Stomach (tissue), 19 donors: ENCODE measurements at places on chromosomes 12 and 14.

- H3K4me1 ChIP-seq = no peaks in the 10 kb centered on the region
- no peak for DNase-seq
- no peaks in the 10 kb centered on the region for H3K27me3 ChIP-seq
- no peaks in the 10 kb centered on the region for H3K36me3 ChIP-seq
- H3K27ac ChIP-seq = no peak overlapping the region
These were observed 600.2 kb downstream of the TRHDE start for GRCh38 chr12:72872238-72872887.

GRCh38 chr14:103016594-103016993, 40.8 kb downstream of the CDC42BPB start:
- peaks cover 50% of the 10 kb centered on the region for H3K4me1 ChIP-seq
- H3K27me3 ChIP-seq = no peaks in the 10 kb centered on the region
- no peak overlapping the region for H3K27ac ChIP-seq
- no peak overlapping the region for H3K4me3 ChIP-seq
- H3K36me3 ChIP-seq = peaks cover 3% of the 10 kb centered on the region

GRCh38 chr12:109329686-109330085, 18.0 kb upstream of the MYO1H start:
- H3K27me3 ChIP-seq = no peaks in the 10 kb centered on the region
- H3K4me1 ChIP-seq = no peaks in the 10 kb centered on the region
- no peak overlapping the region for H3K27ac ChIP-seq

GRCh38 chr14:95361373-95362137, 41.8 kb upstream of the CLMN start:
- H3K27ac ChIP-seq = no peak overlapping the region
- H3K4me1 ChIP-seq = peaks cover 18% of the 10 kb centered on the region
- peaks cover 5% of the 10 kb centered on the region for H3K27me3 ChIP-seq

DNA sequence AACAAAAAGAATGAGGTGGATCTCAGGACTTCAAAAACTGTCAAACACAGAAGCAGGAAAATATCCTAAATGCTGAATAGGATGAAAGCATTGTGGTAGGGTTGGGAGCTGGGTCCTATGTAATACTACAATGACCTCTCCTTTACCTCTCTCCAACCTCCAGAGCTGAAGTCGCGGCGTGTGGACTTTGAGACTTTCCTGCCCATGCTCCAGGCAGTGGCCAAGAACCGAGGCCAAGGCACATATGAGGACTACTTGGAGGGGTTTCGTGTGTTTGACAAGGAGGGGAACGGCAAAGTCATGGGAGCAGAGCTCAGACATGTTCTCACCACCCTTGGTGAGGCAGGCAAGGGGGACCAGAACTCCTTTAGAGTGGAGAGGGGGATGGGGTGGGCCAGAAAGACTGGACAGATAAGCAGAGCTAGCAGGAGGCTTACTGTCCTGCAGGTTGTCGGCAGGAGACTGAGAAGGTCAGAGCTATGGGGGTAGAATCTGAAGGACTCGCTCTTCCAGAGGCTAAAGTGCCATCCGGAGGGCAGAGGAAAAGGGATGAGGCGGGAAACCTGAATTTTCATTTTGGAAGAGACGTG, 2.8 kb upstream of the MYL6 start:
- H3K27me3 ChIP-seq = no peaks in the 10 kb centered on the region
- peaks cover 24% of the 10 kb centered on the region for H3K4me1 ChIP-seq
- DNase-seq = no peak

DNA sequence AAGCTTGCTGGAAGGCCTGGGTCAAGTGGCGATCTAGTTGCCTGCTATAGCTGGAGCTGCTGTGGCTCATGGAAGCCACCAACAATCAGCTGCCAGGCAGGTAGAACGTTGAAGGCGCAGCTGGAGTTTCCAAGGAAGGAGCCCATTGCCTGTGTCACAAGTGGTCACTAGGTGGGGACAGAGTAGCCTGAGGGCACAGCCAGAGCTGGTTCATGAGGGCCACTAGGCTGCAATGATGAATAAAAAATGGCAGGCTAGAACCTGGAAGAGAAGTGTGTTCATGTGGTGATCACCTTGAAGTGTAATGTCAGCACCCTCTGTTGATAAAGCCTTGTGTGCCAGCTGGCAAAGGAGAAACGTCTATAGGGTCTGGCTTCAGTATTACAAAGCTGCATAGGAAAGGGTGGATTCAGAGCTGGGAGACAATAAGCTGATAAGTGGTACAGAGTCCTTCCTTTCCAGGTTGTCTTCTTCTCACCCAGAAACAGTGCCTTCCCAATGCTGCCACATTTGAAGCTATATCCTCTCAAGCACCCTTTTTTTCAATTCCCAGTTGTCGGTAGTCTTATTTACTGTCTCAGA, 165.8 kb downstream of the EMP1 start:
- no peaks in the 10 kb centered on the region for H3K4me1 ChIP-seq
- H3K27me3 ChIP-seq = no peaks in the 10 kb centered on the region
- DNase-seq = peak; percentile 80
- H3K36me3 ChIP-seq = no peaks in the 10 kb centered on the region
- no peak overlapping the region for H3K27ac ChIP-seq

- no peak overlapping the region for H3K27ac ChIP-seq
- no peak overlapping the region for H3K4me3 ChIP-seq
- peaks cover 63% of the 10 kb centered on the region for H3K36me3 ChIP-seq
- DNase-seq = no peak
- no peaks in the 10 kb centered on the region for H3K27me3 ChIP-seq
These were observed 92.7 kb upstream of the DNM1L start for GRCh38 chr12:32586390-32586789.

DNA sequence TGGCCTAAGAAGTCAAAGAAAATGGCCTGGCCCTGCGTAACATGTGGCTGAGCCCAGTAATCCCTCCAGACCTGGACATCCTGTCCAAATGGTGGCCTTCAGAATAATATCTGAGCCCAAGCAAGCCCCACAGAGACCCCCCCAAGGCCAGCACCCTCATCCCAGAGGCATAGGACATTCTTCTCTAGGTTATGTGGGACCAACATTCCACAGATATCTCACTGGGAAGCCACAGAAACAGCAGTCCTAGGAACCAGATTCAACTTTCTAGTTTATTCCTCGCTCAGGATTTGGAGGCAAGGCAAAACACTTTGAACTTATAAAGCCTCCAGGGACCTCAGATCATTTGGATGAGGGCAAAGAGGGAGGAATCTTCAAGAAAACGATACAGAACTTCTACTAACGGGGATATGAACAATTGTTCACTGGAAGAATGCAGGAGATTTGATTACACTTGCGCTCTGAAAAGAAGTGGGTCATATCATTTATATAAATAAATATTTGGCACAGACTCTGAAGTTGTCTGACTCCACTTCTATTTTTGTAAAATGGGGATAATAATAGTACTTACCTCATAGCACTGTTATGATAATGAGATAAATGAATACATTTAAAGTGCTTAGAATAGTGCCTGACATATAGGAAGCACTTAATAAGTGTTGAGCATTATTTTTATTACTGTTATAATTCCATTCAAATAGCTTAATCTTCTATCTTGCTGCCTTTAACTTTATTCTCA, 171.5 kb downstream of the NUAK1 start:
- H3K27me3 ChIP-seq = no peaks in the 10 kb centered on the region
- peak overlapping the region; percentile 41 for H3K27ac ChIP-seq
- no peak overlapping the region for H3K4me3 ChIP-seq
- no peak for DNase-seq

DNA sequence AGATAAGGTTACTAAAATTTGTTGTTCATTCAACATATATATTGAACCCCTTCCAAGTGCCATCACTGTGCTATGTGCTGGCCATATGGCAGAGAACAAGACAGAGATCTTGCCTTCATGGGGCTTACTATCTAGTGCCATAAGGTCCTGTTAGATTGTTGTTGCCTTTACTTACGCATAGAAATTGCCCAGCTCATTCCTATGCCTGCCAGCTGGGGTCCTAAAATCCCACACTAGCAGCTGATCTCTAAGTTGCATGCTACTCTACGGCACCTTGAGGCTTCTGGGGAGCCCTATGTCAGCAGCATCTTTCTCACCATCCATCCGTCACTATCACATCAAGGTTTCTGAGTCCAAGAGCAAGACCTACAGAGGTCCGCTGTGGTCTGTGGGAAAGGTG, 1.4 kb upstream of the KCNK10 start:
- H3K4me1 ChIP-seq = peaks cover 34% of the 10 kb centered on the region
- H3K27ac ChIP-seq = no peak overlapping the region
- no peak for DNase-seq
- H3K4me3 ChIP-seq = no peak overlapping the region
- peaks cover 80% of the 10 kb centered on the region for H3K27me3 ChIP-seq

GRCh38 chr12:75685617-75686225, 174.3 kb upstream of the KRR1 start:
- no peak for DNase-seq
- H3K27ac ChIP-seq = no peak overlapping the region
- H3K4me1 ChIP-seq = no peaks in the 10 kb centered on the region
- no peak overlapping the region for H3K4me3 ChIP-seq

- no peak for DNase-seq
- peaks cover 40% of the 10 kb centered on the region for H3K36me3 ChIP-seq
- no peaks in the 10 kb centered on the region for H3K4me1 ChIP-seq
- H3K4me3 ChIP-seq = no peak overlapping the region
These were observed 48.6 kb upstream of the CATSPERB start for GRCh38 chr14:91780452-91780851.

- no peaks in the 10 kb centered on the region for H3K36me3 ChIP-seq
- no peak overlapping the region for H3K27ac ChIP-seq
- no peak for DNase-seq
These were observed 5.7 kb downstream of the OR10A7 start for GRCh38 chr12:55226523-55226922.

GRCh38 chr14:65962952-65963351, 523.2 kb upstream of the CCDC196 start:
- DNase-seq = no peak
- no peak overlapping the region for H3K4me3 ChIP-seq
- H3K27me3 ChIP-seq = no peaks in the 10 kb centered on the region
- no peaks in the 10 kb centered on the region for H3K36me3 ChIP-seq
- no peaks in the 10 kb centered on the region for H3K4me1 ChIP-seq

GRCh38 chr12:78864403-78864869, at the start of gene SYT1:
Gene SYT1, plus strand, starts transcription at chr12:78864774.
- H3K27ac ChIP-seq = no peak within 1 kb of the TSS
- no peaks in the 10 kb centered on the region for H3K36me3 ChIP-seq
- DNase-seq = peak; percentile 86
- peaks cover 20% of the 10 kb centered on the region for H3K4me1 ChIP-seq

- no peak overlapping the region for H3K4me3 ChIP-seq
- DNase-seq = peak; percentile 94
- peaks cover 4% of the 10 kb centered on the region for H3K4me1 ChIP-seq
- no peaks in the 10 kb centered on the region for H3K36me3 ChIP-seq
These were observed 11.9 kb upstream of the TMEM119 start for GRCh38 chr12:108609537-108610335.

DNA sequence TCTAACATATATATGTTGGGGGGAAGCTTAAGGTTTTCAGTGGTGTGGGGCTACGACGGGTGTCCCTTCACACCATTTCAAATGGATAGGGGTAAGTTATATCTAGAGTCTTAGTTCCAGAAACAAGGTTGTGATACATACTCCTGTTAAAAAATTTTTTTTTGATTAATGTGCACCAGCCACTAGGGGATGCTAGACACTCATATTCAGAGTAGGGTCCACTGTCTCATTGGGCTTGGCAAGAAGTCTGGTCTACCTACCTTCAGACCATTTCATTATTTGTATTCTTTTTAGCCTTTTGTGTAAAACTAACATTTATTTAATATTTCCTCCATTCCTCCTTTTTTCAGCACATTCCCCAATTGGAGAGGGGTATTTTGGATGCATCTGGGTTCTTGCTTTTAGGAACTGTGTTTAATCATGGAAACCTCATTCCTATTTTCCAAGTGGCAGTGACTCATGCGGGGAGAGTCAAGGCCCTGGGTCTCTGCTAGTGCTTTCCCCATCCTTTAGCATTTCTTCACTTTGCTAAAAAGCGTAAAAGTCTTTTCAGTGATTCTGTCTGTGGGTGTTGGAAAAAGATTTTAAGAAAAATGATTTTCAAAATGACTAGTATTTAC, 33.4 kb downstream of the ANO4 start:
- H3K27me3 ChIP-seq = no peaks in the 10 kb centered on the region
- no peak for DNase-seq
- no peak overlapping the region for H3K4me3 ChIP-seq
- H3K27ac ChIP-seq = no peak overlapping the region
- no peaks in the 10 kb centered on the region for H3K36me3 ChIP-seq
- no peaks in the 10 kb centered on the region for H3K4me1 ChIP-seq

GRCh38 chr14:37122288-37122687, 50.1 kb downstream of the SLC25A21 start:
- no peaks in the 10 kb centered on the region for H3K36me3 ChIP-seq
- H3K4me3 ChIP-seq = no peak overlapping the region
- no peaks in the 10 kb centered on the region for H3K27me3 ChIP-seq

- H3K27me3 ChIP-seq = no peaks in the 10 kb centered on the region
- H3K4me3 ChIP-seq = no peak overlapping the region
- peak; percentile 53 for DNase-seq
- no peaks in the 10 kb centered on the region for H3K4me1 ChIP-seq
These were observed 28.6 kb upstream of the BLTP3B start for GRCh38 chr12:100171248-100171647.

- no peak for DNase-seq
- H3K4me3 ChIP-seq = no peak overlapping the region
- no peaks in the 10 kb centered on the region for H3K36me3 ChIP-seq
- H3K27ac ChIP-seq = no peak overlapping the region
- no peaks in the 10 kb centered on the region for H3K4me1 ChIP-seq
These were observed 30.9 kb upstream of the SYNDIG1L start for GRCh38 chr14:74456684-74457564.

DNA sequence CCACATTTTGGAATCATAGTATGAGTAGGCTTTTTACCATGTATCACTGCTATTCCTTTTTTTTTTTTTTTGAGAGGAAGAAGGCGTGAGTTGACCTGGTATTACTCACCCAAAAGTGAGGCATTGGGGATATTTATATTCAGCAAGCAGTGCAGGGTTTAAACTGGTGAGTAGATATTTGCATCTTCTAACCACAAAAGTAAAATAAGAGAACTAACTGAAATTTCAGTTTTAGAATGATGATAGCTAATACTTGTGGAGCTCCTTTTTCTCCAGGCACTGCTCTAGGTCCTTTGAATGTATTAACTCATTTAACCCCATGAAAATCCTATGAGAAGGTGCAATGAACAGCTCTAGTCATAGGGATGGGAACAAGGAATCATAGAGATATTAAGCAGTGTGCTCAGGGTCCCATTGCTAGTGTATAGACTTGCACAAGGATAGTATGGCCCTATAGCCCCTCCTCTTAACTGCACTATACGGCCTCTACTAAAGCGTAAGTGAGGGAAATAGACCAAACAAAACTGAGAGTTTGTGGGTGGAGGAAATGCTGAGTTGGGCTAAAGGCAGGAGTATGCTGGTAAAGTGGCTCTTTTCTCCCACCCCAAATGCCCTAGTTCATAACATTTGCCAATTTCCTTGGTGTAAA, 104.3 kb upstream of the MAX start:
- no peaks in the 10 kb centered on the region for H3K36me3 ChIP-seq
- H3K27me3 ChIP-seq = no peaks in the 10 kb centered on the region
- no peaks in the 10 kb centered on the region for H3K4me1 ChIP-seq
- no peak for DNase-seq

DNA sequence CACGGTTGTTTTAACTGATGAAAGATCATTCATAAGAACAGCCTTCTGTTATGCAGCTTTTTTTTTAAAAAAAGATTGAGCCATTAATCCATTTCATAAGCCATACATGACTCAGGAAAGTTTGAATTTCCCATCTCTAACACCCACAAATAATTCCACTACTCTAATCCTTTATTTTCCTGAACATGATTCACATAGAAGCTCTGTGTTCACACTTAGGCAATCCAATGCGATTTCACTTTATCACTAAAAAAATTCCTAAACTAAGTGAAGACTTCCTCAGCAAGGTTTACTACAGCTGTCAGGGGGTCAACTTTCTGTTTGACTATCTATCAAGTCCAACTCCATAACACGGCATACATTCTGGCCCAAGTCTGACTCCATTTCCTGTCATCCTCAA, 25.9 kb downstream of the PKP2 start:
- H3K27me3 ChIP-seq = no peaks in the 10 kb centered on the region
- no peak overlapping the region for H3K4me3 ChIP-seq
- H3K4me1 ChIP-seq = peaks cover 11% of the 10 kb centered on the region
- DNase-seq = no peak
- no peak overlapping the region for H3K27ac ChIP-seq
